ENCODE measurements at places on chromosomes 1 and 21.

- DNase-seq = peak; percentile 10
Observed at GRCh38 chr1:204072931-204073836, at the start of gene SOX13. Gene SOX13, plus strand, starts transcription at chr1:204073115. Its CDS starts 39,801 bp downstream, at chr1:204112916.

- no peak for DNase-seq
Observed at GRCh38 chr1:201486187-201486586, 17.2 kb upstream of the PHLDA3 start.

DNA sequence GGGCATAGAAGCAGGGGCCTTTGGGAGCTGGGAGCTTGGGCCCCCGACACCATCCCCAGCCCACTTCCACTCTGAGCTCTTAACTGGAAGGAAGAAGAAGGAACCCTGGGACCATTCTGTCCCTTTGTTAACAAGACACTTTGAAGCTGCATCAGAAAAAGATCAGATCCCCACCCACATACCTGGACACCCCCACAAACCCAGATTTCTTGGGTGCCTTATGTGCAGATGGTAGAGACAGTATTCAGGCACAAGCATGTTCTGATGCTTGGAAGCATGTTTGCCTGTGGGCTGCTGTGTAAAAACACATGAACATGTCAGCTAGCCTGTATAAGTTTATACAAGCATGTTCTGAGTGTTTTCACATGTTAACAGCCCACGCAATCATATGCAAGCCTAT is 3.7 kb downstream of the DLGAP3 start:
- DNase-seq = no peak

DNA sequence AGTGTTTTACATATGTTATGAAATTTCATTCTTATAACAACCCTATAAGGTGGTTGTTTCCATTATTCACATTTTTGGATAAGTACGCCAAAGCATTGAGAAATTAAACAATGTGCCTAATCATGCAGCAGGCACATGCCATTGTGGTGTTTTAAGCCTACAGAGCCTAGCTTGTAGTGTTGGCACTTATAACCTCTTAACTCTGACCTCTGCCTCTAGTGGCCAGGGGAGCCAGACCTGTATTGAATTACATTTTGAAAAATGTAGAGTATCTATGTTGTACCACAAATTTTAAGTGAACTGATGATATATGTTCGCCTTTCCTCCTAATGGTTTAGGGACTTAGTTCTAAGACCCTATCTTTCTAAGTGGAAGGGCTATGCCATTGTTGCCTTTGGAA is 61.0 kb downstream of the KCNK2 start:
- no peak for DNase-seq

GRCh38 chr1:9324246-9325096 is 31.8 kb downstream of the SPSB1 start:
- no peak for DNase-seq

DNA sequence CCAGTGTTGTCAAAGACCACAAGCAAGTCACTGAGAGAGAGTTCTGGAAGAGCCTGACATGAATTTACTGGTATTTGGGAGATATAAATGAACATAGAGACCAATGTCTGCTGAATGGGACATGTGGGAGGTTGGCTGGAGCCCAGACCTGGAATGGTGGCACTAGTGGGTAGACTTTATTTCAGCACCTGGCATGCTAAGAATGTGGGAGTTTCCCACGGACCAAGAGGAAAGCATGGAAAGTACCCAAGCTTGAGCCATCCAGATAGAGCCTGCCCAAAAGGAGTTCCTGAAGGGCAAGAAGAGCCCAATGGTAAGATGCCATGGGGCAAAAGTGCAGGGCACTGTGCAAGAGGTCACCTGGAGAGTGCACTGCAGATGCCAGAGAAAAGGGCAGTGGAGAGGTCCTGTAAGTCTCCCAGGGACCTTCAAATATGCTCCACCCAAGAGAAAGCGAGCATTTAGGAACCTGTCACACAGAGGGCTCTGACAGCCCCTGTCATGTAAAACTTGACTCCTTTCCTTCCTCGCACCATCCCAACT is 8.1 kb upstream of the ZNF687 start:
- DNase-seq = no peak

DNA sequence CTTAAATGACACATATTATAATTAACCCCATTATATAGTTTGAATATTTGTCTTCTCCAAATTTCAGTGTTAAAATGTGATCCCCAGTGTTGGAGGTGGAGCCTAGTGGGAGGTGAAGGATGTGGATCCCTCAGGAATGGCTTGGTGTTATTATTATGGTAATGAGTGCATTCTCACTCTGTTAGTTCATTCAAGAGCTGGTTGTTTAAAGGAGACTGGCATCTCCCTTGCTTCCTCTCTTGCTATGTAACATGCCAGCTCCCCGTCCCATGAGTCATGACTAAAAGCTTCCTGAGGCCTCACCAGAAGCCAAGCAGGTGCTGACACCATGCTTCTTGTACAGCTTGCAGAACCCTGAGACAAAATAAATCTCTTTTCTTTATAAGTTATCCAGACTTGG is 1612.7 kb downstream of the AMY1C start:
- no peak for DNase-seq

GRCh38 chr1:34975771-34976170 is 9.4 kb downstream of the TMEM35B start:
- DNase-seq = no peak

DNA sequence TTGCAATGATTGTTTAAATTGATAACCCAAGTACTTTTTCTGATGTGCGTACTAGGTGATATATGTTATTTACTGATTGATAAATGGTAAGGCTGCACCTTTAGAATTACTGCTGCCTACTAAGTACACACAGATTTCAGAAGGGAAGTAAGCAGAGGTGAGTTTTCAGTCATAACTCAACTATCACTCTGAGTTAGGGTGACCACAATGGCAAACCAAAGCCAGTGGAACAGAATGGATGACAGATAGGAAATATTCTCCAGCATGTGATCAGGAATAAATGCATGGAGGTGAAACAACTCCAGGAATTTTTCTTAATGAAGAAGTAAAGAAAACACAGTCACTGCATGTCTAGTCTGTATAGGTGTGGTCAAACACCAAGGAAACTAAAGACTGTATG is 7.5 kb upstream of the KCNJ15 start:
- no peak for DNase-seq

GRCh38 chr1:234661317-234661928 is 51.4 kb upstream of the IRF2BP2 start:
- no peak for DNase-seq

- no peak for DNase-seq
Observed at GRCh38 chr1:182806015-182806678, 16.6 kb downstream of the NPL start.

DNA sequence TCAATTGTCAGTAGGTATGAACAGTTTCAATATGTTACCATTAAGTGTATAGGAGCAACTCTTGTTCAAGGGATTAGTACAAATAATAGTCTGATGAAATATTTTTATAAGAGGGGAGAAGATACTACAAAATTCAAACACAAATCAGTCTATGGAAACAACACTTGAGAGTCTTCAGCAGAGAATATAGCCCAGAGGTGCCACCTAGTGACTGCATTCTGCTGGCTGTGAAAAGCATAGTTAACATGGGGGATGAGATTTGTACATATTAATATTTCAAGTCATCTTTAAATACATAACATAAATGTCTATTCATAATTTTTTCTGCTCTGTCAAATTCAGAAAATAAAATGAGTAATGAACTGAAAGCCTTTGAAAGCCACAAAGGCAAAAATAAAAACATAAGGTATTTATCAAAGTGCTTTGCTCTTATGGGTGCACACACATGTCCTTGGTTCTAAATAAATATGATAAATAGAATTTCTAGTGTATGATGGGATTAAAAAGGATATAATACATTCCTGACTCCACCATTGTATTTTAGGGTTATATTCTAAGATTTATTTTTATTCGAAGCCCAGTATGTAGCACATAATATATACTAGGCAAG is 440.9 kb upstream of the ZRANB2 start:
- no peak for DNase-seq

GRCh38 chr1:3590139-3590763 is 21.1 kb downstream of the MEGF6 start:
- DNase-seq = no peak

DNA sequence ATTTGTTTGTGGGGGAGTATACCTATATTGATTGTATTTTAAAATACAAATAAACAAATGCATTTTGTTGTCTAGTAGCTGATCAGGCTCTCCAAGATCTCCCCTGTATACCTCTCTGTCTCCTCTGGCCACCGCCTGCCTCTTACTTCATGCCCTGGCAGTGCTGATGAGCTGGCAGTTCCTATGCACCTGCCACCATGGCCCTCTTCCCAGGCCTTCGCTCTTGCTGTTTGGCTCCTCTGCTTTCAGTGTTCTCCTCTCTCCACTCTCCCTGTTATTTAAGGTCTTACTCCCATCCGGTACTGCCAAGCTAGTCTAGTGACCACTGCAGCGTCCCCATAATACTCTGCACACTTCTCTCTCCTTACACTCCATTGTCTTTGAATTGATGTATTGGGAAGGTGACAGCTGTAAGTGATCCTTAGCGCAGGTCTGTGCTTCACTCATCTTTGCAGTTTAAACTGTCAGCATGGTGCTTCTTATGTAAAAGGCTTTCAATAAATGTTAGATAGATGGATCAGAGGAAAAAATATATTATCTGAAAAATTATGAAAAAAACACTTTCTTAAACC is 88.1 kb upstream of the ATP1A1 start:
- DNase-seq = no peak

DNA sequence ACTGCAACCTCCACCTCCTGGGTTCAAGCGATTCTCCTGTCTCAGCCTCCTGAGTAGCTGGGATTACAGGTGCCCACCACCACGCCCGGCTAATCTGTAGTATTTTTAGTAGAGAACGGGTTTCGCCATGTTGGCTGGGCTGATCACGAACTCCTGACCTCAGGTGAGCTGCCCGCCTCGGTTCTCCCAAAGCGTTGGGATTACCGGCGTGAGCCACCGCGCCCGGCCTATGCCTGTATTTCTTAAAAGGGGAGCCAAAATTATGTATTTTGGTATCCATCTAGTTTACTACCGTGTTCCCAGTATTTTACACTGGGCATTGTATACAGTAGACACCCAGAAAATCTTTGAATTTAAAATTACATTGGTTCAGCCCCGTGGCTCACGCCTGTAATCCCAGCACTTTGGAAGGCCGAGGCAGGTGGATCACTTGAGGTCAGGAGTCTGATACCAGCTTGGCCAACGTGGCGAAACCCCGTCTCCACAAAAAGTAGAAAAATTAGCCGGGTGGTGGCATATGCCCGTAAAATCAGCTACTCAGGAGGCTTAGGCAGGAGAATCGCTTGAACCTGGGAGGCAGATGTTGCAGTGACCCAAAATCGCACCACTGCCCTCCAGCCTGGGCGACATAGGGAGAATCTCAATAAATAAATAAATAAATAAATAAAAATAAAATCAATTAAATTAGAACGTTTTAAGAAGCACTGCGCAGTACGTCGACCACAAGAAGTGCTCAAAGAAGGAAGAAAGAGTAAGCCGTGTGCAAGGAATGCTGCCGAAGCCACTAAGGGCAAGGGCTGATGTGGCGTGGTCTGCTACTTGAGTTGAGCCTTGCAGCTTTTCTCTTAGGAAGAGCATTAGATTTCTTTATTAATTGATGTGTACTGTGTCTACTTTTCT is 1.5 kb upstream of the THRAP3 start:
- DNase-seq = no peak

DNA sequence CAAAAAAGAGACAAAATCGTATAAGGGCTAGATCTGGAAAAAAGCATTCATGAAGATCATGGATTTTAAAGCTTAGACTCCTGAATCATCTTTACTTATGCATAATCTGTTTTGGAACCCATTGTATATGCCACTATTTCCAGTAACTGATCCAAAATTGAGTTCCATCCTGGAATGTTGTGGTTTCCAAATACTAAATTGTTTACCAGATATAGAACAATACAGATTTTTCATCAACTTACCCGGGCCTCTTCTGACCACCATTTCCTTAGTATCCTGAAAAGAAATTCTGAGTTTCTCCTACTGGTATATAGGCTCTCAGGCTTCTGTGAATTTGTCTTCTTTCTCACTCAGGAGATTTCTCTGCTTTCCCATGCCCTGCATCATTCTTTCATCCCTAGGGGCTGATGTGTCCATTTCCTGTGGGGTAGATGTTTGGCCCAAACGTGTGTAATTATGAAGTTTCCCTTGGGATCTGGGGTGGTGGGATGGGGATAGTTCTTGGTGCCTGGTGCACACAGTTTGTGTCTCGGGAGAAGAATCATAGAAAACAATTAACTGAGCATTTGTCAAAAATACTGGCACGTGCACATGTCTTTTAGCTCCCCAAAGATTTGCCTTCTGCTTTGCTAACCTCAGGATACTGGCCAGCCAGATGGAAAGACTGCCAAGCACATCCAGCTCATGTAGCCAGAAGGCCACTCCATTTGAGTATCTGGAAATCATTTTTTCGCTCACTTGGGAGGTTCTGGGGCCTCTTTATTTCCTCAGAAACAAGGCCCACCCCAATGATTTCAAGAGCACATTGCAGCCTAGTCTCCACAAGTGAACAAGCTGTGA is 127.8 kb downstream of the NTMT2 start:
- no peak for DNase-seq

DNA sequence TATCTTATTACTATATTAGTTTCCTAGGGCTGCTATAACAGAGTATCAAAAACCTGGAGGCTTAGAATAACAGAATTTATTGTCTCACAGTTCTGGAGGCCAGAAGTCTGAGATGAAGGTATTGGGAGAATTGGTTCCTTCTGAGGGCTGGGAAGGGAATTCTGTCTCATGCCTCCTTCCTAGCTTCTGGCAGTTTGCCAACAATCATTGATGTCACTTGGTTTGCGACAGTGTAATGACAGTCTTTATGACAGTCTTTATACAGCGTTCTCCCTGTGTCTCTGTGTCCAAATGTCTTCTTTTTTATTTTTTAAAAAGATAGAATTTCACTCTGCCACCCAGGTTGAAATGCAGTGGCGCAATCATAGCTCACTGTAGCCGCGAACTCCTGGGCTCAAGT is 15.8 kb upstream of the CENPF start:
- no peak for DNase-seq

DNA sequence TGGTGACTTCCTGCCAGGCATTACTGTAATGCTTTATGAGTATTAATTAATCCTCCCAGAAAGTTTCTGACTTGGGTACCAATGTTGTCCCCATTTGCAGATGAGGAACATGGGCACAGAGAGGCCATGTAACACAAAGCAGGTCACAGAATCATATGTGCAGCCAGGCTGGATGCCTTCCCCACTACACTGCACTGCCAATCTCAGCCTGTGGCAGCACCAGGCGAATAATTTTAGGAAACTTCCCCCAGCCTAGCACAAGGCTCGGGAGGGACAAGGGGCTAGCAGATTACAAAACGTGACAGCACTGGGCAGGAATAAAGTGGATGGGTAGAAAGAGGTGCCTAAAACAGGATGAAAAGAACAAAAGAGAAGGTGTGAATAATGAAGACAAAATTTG is 331.7 kb upstream of the PROX1 start:
- no peak for DNase-seq

GRCh38 chr1:162251102-162251501 is 125.6 kb downstream of the SPATA46 start:
- DNase-seq = no peak

- no peak for DNase-seq
Observed at GRCh38 chr1:14733048-14733778, 134.7 kb downstream of the KAZN start.

Measured in T-helper 2 cell treated with Interferon-gamma antibody and Interleukin-4, amounts not matched to agents 5 μg/mL and 100 μg/mL, for 36 hours (primary cell).